Small intestine (tissue), 16 donors: ENCODE measurements at places on chromosomes 2 and 18. TPM values are rescaled to one million over a fixed set of nuclear protein-coding genes. Genes with fewer than 3 reads are reported as not detected.

The SNORC gene
- 9.1 TPM for polyA plus RNA-seq

The SRD5A2 gene
- polyA plus RNA-seq: not detected

The TEKT4 gene
- polyA plus RNA-seq: not detected

The NOL4 gene
- polyA plus RNA-seq: not detected

The FBXO15 gene
- polyA plus RNA-seq: not detected

The LRATD1 gene
- 95.0 TPM for polyA plus RNA-seq

The PLA2R1 gene
- polyA plus RNA-seq: 4.6 TPM

The EN1 gene
- not detected for polyA plus RNA-seq

The NAT8 gene
- not detected for polyA plus RNA-seq

The DNAH6 gene
- polyA plus RNA-seq: 0.22 TPM

The CD302 gene
- polyA plus RNA-seq: 31.5 TPM
